ENCODE measurements at places on chromosomes 1 and 21.

GRCh38 chr21:42307106-42307505 lies 8.1 kb downstream of the TFF3 start:
- DNase-seq = peak; percentile 56

GRCh38 chr21:38299671-38300070 lies 42.9 kb downstream of the KCNJ15 start:
- DNase-seq = no peak

DNA sequence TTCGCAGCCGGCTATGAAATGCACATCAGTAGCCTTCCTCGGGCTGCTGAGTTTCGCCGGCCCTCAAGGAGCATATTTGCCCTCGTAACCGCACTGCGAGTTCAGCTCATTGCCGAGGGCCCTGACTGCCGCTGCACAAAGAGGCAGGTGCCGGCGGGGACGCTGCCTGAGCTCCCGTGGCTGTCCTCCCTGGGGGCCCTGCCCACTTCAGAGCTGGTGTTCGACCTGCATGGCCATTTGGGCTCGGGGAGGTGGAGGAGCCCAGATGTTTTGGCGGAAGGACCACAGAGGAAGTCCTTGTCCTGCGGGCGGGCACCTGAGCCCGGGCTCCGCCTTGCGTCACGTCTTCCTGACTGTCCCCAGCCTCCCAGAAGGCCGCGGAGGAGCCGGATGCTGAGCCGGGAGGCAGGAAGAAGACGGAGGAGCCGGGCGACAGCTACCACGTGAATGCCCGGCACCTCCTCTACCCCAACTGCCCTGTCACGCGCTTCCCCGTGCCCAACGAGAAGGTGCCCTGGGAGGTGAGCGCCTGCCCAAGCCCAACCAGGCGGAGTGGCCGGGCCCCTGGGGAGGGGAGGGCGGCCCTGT lies 29.9 kb upstream of the LRRC3 start:
- peak; percentile 69 for DNase-seq

DNA sequence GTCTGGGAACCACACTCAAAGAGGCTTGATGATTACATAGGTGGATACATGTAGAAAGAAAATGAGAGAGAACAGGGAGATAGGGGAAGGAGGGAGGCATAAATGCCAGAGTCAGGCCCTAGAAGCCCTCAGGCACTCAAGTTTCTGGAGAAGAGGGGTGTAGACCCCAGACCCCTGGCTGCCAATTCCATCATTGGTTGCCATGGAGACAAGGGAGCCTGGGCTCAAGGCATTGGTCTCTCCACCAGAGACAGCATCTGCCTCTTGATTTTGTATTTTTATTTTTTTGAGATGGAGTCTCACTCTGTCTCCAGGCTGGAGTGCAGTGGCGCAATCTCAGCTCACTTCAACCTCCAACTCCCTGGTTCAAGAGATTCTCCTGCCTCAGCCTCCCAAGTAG lies 114.3 kb upstream of the GRIK3 start:
- peak; percentile 10 for DNase-seq

DNA sequence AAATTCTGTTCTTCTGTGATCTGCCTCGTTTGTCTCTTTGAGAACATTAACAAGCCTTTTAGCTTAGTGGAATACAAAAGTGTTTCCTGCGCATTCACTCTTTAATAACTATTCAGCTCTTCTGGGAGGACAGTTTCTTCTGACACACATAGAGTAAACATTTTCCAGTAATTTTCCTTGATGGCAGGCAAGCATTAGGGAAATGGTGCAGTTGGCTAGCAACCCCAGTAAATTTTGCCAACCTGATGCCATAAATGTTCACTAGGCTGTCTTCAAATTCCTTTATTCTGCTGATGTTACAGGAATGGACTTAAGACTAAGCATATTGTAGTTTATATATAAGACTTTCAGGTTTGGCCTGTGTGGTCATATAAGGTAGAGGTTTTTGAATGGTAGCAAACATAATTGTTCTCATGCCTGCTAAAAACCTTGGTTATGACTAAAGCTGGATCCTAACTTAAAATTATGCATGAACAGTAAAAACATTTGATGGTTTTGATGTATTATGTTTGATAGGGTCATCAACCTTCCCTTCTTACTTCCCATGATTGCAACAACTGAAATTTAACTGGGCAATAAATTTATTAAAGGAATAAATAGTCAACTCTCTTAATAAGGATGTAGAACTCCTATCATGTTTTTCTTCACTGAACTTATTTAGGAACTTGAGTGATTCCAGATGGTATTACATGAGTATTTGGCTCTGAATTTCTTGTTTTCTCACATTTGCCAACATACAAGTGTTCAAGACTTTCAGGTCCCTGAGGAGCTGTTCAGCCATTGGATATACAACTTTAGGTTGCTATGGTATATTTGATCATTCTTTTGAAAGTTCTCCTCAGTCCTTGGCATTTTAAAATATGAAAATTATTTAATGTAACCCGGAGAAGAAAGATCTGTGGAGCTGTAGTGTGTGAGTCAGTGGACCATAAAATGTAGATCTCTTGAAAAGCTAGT lies 223.4 kb downstream of the FMN2 start:
- DNase-seq = no peak

DNA sequence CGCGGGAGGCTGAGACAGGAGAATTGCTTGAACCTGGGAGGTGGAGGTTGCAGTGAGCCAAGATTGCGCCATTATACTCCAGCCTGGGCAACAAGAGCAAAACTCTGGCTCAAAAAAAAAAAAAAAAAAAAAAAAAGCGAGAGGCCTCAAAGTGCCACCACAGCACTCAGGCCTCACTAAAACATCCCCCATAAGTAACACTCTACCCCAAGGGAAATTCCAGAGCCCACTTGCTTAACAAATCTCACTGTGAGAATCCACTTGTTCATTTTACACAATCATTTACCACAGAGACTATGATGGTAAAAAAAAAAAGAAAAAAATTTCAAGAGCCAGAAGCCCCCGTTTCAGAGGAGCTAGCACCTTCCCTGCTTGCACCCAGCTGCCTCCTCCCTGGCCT lies 26.3 kb upstream of the EXOSC10 start:
- DNase-seq = no peak

DNA sequence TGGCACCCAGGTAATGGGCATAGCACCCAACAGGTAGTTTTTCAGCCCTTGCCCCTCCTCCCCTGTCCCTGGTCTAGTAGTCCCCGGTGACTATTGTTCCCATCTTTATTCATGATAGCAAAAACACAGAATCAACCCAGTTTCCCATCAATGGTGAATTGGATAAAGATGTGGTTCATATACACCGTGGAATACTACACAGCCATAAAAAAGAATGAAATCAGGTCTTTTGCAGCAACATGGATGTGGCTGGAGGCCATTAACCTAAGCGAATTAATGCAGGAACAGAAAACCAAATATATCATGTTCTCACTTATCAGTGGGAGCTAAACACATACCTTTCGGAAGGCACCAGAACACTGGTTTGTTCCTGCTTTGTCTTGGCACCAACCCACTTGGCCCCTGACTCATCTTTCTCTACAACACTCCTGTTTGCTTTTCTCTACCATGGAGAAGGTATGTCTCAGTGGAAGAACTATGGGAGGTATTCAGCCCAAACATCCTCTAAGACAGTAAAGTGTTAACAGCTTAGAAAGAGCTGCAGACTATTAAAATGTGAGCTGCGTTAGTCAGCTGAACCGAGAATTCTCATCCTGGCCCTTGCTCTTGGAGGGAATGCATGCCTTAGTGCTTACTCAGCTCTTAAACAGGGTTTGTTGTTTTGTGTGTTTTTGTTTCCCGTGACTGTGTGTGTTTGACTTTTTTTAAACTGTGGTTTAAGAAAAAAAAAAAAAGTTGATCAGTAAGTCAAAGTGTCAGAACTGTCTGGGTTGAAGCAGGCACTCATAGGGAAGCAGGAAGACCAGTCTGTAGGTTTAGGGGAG lies 203.0 kb downstream of the TOMM20 start:
- no peak for DNase-seq

GRCh38 chr1:94209425-94209824 lies 28.0 kb downstream of the ARHGAP29 start:
- DNase-seq = no peak

DNA sequence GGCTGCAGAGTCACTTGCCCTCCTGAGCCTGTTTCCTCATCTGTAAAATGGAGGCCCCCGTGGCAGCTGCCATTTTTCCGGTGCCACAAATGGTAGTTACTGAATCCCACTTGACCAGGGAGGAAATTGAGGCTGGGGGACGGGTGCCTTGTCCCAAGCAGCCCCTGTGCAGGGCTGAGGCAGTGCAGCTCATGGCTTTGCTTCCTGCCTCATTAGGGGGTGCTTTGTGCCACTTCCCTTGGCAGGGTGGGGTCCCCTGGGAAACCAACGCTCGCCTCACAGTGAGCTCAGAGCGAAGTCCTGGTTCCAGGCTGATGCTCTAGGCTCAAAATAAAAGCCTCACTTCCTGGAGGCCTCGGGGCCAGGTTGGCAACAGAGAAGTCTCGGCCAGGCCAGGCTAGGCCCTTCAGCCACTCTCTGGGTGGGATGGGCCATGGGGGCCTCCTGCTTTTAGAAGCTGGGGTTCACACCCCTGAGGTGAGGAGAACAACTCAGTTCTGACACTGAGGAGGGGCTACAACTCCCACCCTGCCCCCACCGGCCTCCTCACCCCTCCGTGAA lies 6.8 kb downstream of the LAPTM5 start:
- no peak for DNase-seq

GRCh38 chr1:218349348-218350034 lies 4.4 kb downstream of the TGFB2 start:
- DNase-seq = no peak

- DNase-seq = no peak
These were observed 1.6 kb downstream of the C1orf105 start for GRCh38 chr1:172421974-172422604.

DNA sequence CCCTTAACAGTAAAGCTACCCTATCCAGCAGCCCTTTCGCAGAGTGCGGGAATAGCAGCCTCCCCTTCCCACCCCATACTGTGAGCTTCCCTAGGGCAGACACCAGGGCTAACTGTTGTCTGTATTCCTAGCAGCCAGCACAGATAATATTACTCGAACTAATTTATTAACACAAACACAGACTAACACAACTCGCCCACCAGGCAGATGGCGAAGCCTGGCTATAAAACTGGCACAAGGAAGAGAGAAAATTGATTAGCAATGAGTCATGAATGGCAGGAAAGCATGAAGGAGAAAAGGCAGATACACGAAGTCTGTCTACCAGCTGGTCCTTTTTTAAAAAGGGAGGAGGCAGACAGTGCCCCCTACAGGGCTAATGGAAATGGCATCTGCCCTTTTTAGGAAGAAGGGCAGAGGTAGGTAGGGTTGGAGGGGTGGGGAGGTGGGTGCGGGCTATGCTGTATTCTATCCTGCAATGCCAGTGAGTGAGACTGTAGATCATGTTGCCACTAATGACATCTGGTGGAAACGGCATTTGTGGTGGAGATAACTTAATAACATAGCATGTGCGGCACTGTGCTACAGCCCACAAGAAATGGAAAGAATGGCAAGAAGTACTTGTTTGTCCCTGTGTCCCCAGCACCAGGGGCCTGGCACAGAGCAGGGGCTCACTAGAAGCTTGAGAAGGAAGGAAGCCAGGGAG lies 30.6 kb upstream of the CTPS1 start:
- DNase-seq = no peak

DNA sequence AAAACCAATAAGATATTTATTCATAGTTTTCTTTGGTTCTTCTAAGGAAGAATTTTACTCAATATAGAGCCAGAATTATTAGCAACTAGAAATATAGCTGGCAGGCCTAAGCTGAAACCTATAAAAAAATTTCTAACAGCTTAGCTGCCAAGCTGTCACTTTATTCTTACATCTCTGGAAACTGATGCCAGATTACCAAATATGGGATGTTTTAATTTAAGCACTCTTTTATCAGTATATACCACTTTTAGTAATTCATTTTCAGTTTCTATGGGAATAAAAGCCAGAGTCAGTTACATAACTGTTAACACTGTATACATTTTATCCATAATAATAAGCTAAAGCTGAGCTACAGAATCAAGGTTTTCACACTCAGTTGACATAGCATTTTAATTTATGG lies 68.7 kb upstream of the MPC2 start:
- DNase-seq = no peak

GRCh38 chr1:111731956-111732355 lies 7.2 kb downstream of the INKA2 start:
- DNase-seq = no peak

- no peak for DNase-seq
These were observed 48.3 kb upstream of the DPH5 start for GRCh38 chr1:101073836-101074235.

DNA sequence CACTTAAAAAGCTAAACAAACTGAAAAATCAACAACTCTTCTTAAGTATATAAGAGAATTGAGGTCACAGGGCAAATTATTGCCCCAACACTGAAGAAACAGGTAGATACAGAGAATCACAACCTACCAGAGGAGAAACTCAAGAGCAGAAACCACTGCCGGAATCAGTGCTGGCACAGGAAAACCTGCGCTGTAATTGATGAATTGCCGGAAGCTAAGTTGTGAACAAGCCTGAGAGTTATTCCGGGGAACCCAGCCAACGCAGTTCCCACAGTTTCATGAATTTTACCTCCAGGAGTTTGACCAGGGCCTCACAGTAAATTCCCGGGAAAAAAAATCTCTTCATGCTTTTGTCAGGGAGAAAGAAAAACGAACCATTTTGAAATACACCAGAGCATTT lies 657.1 kb upstream of the BRINP3 start:
- DNase-seq = no peak

- DNase-seq = no peak
These were observed 152.0 kb upstream of the GRIK3 start for GRCh38 chr1:37186246-37186756.

- no peak for DNase-seq
These were observed 286.6 kb upstream of the ZP4 start for GRCh38 chr1:238177351-238177750.

GRCh38 chr1:110003747-110004428 lies 19.3 kb downstream of the AHCYL1 start:
- no peak for DNase-seq

DNA sequence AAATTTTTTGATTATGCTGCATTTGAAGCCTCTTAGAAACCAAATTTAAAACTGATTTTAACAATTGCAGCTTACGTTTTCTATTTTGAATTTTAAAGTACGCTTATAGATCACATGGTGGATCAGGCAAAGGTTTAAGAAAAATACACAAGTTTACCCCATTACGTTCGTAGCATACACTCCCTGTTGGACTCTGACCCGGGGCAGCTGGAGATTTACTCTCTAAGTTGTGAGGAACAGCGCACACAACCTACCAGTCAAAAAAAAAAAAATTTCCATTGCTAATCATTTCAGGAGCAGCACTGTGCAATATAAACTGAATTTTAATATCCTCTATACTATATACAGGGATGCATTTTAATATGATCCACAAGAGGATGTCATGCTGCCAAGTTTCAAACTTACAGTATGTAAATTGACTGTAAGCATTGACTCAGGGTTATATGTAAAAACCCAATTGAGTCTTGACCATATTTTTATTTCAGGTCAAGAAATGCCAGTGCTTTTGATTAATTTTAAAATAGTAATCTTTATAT lies 20.4 kb downstream of the CSDE1 start:
- no peak for DNase-seq

Data from cardiac septum (tissue), 1 donor.